ENCODE measurements at places on chromosomes 12 and 14.

GRCh38 chr12:53978477-53979356 is 4.0 kb upstream of the HOTAIR start:
- no peak for DNase-seq

DNA sequence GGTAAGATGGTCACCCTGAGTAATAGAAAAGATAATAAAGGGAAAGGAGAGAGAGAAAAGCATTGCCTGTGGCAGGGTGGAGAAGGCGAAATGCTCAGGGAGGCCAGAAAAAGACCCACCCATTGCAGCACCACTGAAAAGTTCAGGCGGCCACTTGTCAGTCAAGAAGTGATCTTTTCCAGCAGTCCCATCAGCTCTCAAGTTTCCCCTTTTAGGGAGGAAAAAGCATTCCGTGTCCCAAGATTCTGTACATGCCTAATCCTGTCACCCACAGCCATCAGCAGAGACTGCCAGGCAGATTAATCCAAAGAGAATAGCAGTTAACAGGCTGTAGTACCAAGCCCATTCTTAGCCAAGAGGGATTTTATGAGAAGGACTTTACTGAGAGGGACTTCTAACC is 11.9 kb downstream of the SLC38A1 start:
- DNase-seq: no peak

DNA sequence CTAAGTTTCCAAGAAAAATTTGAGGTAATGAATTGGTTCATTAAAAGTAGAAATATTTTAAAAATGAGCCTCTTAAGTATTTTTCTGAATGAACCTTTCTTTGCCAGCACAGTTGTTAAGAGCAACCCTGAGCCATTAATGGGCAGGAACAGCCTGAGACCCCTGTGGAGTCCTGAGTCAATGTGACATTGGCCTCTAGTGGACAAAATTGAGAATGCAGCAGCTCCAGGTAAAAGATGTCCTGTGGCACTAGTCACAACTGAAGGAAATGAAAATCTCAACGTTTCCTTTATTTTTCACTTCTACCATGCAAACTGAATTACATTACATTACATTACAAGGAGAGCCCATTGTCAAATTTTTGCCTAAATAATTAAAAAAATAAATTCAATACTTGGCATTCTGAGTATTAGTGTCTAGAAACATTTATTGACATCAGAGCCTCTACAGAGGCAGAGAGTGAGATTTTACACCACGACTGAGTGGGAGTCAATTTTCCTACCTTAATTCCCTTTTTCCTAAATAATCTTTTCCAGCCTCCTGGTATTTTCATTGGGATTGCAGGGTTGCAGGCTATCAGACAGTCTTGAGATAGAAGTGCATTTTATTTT is 135.7 kb downstream of the PPM1H start:
- DNase-seq: peak; percentile 57

DNA sequence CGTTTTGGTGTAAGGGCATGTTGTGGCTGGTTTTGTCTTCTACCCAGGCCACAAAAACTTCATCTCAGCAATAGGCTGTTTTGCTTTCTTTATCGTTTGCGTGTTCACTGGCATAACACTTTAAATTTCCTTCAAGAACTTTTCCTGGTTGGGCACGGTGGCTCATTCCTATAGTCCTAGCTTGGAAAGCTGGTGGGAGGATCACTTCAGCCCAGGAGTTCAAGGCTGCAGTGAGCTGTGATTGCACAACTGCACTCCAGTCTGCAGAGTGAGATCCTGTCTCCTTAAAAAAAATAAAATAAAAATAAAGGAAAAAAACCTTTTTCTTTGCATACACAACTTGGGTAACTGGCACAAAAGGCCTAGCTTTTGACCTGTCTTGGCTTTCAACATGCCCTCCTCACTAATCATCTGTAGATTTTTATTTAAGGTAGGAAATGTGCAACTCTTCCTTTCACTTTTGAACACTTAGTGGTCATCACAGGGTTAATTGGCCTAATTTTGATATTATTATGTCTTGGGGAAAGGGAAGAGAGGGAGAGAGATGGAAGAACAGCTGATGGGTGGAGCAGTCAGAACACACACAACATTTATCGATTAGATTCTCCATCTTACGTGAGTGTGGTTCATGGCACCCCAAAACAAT is 78.9 kb upstream of the PSMA6 start:
- no peak for DNase-seq

Data from omental fat pad (tissue), 4 donors.